Fibroblast of upper back skin (primary cell): ENCODE measurements at places on chromosomes 7 and 10.

GRCh38 chr10:24966962-24967481 is 14.6 kb upstream of the PRTFDC1 start:
- no peak for DNase-seq

DNA sequence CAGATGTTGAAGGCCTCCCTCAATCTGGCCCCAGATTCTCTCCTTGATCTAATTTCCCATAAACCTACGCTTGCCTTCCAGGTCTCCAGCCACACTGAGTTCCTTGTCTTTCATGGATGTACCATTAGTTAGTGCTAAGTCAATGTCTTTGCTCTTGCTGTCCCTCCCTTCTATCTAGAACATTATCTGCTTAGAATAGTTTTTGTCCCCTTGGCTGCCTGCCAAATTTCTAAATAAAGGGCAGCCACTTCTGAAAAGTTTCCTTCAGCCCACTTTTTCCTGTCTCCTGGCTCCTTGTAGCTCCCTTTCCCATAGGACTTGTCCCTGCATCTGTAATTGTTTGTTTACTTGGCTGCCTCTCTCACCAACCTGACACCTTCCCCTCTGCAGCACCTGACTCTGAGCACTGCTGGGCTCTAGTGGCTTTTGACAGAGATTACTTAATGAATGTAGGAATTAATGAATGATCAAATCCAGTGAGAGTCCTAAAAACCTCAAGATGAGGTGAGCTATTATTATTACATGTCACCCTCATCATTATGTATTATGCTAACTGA is 58.3 kb downstream of the CXCL12 start:
- DNase-seq: no peak

DNA sequence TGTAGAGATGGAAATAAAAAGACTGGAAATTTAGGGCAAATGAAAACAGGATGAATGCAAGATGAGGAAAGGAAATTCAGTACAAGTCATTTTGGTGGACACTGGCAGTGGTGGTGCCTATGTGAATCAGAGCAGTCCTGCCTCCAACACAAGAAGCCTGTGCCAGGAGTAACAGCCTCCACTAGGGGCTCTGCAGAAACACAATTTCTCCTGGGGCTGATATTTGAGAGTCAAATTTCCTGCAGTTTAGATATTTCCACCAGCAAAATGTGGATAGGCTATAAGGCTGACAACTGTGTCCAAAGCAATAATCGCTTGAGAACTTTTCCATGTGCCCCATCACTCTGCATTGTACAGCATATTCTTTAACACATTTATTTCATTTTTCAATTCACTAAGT is 4.7 kb upstream of the PLXDC2 start:
- peak; percentile 48 for DNase-seq

DNA sequence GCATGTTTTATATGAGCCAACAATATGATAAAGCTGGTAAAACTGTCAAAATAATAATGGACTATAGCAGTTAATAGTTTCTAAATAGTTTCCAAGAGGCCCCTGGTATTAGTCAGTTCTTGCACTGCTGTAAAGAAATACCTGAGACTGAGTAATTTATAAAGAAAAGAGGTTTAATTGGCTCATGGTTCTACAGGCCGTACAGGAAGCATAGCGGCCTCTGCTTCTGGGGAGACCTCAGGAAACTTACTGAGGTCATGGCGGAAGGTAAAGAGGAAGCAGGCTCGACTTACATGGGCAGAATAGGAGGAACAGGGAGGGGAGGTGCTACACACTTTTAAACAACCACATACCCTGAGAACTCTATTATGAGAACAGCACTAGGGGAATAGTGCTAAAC is 104.6 kb downstream of the PPP1R9A start:
- peak; percentile 55 for DNase-seq

GRCh38 chr7:149869867-149870266 is 3.9 kb upstream of the ATP6V0E2 start:
- DNase-seq: no peak
